ENCODE measurements at places on chromosomes 13 and 19. TPM values are rescaled to one million over a fixed set of nuclear protein-coding genes. Genes with fewer than 3 reads are reported as not detected.

ZNF723 gene
- not detected for total RNA-seq

CACNG8 gene
- total RNA-seq: not detected

NBEA gene
- 1.2 TPM for total RNA-seq

ANGPTL8 gene
- not detected for total RNA-seq

ZNF677 gene
- 33.0 TPM for total RNA-seq

FOXA3 gene
- not detected for total RNA-seq
